HepG2 (cell line): ENCODE measurements at places on chromosomes 3 and 15.

DNA sequence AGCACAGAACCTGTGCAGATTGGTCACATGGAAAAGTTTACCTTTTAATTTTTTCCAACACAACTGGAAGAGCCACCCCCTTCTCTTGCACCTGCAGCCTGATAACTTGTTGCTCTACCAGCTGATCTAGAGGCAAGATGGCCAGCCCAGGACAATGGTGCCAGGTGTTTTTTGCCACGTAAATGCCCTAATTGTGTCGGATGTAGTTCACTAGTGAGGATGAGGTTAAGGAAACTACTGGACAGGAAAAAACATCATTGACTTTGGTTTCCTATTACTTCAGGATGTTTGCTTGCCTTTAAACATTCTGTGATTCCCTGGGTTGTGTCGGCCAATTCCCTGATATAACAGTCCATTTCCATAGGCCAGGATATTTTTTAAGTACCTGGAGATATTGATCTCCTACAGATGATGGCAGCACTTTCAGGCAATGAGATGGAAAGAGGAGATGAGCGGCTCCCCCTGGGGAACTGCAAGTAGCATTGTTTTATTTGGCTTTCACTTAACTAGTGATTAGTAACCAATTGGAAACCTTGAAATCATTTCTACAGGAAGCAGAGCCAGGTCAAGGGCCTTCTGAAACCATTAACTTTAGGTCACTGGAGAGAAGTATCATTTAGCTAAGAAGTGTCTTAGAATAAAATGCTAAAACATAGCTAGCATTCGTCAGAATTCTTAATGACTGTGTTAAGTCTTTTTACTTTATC, 72.5 kb downstream of the OSBPL10 start:
- peaks cover 52% of the 10 kb centered on the region for H3K4me1 ChIP-seq
- no peak overlapping the region for H3K27ac ChIP-seq
- H3K36me3 ChIP-seq, result no peaks in the 10 kb centered on the region
- H3K4me3 ChIP-seq, result no peak overlapping the region
- H3K27me3 ChIP-seq, result no peaks in the 10 kb centered on the region
- DNase-seq, result peak; percentile 9

GRCh38 chr3:4754180-4755086, 224.8 kb upstream of the BHLHE40 start:
- no peak for DNase-seq
- no peak overlapping the region for H3K27ac ChIP-seq
- no peaks in the 10 kb centered on the region for H3K27me3 ChIP-seq
- H3K4me3 ChIP-seq, result no peak overlapping the region

GRCh38 chr3:106241593-106241992, 372.8 kb upstream of the CBLB start:
- H3K36me3 ChIP-seq, result no peaks in the 10 kb centered on the region
- DNase-seq, result no peak
- H3K4me3 ChIP-seq, result no peak overlapping the region

DNA sequence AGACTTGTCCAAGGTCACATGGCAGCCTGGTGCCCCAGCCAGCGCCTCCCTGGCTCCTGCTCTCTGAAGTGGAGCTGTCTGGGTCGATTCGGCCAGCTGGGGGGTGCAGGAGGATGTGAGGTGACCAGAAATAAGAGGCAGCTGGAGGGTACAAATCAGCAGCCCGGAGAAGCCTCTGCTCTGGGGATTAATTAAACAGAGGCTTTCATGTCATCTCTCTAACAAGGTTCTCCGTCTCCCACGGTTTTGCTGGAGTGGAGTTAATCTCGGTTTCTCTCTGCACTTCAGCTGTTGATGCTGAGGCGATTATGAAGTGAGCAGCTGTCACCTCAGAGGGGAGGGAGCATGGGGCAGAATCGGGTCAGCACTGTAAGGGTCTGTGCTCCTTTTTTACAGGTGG, 236.8 kb downstream of the TLE3 start:
- peaks cover 4% of the 10 kb centered on the region for H3K27me3 ChIP-seq
- no peak overlapping the region for H3K27ac ChIP-seq
- no peak for DNase-seq
- H3K4me3 ChIP-seq, result no peak overlapping the region
- H3K4me1 ChIP-seq, result no peaks in the 10 kb centered on the region

GRCh38 chr15:26867200-26868007, 542 bp downstream of the GABRA5 start:
- no peak for DNase-seq
- no peaks in the 10 kb centered on the region for H3K36me3 ChIP-seq
- H3K4me1 ChIP-seq, result no peaks in the 10 kb centered on the region

GRCh38 chr3:167691366-167691765, 37.6 kb upstream of the WDR49 start:
- no peaks in the 10 kb centered on the region for H3K4me1 ChIP-seq
- H3K27ac ChIP-seq, result no peak overlapping the region
- H3K27me3 ChIP-seq, result no peaks in the 10 kb centered on the region
- no peak for DNase-seq
- H3K36me3 ChIP-seq, result peaks cover 37% of the 10 kb centered on the region

- H3K36me3 ChIP-seq, result no peaks in the 10 kb centered on the region
- no peaks in the 10 kb centered on the region for H3K4me1 ChIP-seq
- no peak overlapping the region for H3K27ac ChIP-seq
- no peak overlapping the region for H3K4me3 ChIP-seq
- DNase-seq, result no peak
These were observed 556 bp downstream of the PEX5L start for GRCh38 chr3:180036092-180036670.

DNA sequence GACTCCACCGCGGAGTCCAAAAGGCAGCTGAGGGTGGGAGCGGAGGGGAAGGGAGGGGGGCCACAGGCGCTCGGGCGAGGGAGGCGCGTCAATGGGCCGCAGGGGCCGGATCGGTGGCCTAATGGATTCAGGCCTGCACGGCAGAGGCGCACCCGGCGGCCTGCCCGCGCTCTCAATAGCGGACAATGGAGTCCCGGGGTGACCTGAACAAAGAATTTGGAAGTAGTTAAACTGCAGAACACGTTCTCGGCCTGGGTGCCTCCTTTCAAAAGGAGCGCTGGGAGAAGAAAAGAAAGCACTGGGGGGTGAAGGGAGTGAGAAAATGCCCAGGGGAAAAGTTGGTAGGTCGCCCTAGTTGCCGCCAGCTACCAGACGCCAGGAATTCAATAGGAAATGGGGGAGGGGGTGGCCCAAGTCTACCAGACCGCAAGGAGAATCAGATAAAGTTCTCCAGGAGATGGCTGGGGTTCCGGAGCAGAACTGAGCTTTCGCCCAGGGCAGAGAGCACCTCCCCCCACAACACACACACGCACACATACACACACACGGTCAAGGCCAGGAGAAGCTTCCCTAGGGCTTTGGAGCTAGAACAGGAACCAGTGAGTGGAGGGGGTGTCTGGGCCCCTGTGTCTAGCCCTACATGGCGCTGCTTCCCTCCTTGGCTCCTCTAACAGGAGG, 25.8 kb upstream of the POLG start:
- DNase-seq, result no peak
- no peak overlapping the region for H3K27ac ChIP-seq
- H3K27me3 ChIP-seq, result peaks cover 12% of the 10 kb centered on the region
- H3K4me3 ChIP-seq, result no peak overlapping the region

DNA sequence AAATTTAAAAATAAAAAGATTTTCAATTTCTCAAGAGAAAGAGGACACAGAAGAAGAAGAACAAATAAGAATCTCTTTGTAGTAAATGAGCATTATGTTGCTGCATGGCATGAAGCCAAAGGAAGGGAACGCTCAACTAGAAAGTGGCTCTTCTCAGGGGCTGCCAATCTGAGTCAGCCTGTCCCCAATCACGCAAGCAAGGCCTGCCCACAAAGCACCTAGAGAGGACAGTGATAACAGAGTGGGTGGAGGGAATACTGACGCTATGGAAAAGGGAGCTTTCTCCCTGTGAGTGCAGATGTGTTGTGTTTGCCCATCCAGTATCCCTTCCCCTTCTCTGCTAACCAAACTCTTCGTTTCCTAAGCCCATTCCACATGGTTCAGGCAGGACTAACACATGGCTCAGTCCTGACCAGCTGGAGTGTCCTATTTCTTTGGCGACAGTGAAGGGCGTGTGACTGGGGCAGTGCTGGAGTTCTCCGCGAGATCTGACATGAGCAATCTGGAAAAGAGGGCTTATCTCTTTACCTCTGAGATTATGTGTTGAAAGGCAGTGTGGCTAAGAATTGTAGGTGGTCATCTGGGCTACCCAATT, 14.2 kb downstream of the FBN1 start:
- no peak overlapping the region for H3K27ac ChIP-seq
- no peaks in the 10 kb centered on the region for H3K36me3 ChIP-seq
- no peak overlapping the region for H3K4me3 ChIP-seq
- no peaks in the 10 kb centered on the region for H3K4me1 ChIP-seq
- peaks cover 3% of the 10 kb centered on the region; the same call in 1 of the 3 replicates for H3K27me3 ChIP-seq
